ENCODE measurements at places on chromosomes 2 and 18.

- no peak for DNase-seq
These were observed 210.6 kb upstream of the AGAP1 start for GRCh38 chr2:235283246-235283645.

DNA sequence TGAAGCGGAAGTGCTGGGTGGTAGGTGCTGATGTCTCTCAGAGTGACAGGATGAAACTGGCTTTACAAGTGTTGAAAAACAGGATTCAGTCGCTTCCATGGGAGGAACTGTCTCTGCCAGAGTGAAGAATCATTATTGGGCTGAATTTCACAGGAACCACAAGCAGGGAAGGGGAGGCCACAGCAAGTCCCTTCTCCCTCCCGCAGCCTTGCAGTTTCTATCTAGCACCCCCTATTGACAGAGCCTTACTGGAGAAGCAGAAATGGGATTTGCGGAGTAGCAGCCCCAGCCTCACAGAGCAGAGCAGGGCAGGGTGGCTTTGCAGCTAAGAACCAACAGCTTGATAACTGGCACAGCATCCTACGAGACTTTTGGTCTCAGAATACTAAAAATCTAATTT is 33.3 kb upstream of the RMP24 start:
- DNase-seq: no peak

DNA sequence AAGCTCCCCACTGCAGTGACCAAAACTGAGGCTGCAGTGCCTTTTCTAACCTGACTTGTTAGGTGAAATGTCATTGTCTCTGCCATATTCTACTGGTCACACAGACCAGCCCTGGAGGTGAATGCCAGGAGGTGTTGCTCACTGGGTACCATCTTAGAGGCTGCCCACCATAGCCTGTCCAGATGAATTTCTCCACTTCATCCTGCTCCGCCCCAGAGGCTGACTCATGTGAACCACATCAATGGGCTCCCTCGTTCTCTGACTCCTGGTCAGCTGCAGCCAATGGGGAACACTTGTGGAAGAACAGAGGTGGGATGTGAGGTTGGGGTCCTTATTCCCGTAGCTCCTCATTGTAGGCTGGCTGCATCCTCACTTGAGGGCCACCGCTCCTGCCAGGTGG is 3.4 kb upstream of the NARS1 start:
- no peak for DNase-seq

DNA sequence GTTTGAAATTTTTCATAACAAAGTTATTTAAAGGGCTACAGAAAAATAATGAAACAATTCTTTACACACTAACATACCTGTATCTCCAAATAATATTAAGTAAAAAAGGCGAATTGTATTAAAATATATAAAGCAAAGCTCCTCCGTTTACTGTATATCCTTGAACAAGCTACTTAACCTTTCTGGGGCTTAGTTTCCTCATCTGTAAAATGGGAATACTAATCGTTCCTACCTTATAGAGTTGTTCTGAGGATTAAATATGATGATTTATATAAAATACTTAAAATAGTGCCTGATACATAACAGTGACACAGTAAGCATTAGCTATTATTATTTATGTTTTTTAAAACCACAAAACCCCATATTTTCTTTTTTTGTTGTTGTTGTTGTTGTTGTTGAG is 13.3 kb downstream of the SLC25A12 start:
- DNase-seq: no peak

GRCh38 chr18:25825979-25826776 is 264.2 kb downstream of the SS18 start:
- DNase-seq: no peak

GRCh38 chr18:13376841-13377351 is 158.3 kb downstream of the LDLRAD4 start:
- peak; percentile 21 for DNase-seq

- no peak for DNase-seq
These were observed 40.9 kb downstream of the SCN9A start for GRCh38 chr2:166334805-166335204.

GRCh38 chr18:13181765-13182164 is 36.8 kb upstream of the LDLRAD4 start:
- no peak for DNase-seq

DNA sequence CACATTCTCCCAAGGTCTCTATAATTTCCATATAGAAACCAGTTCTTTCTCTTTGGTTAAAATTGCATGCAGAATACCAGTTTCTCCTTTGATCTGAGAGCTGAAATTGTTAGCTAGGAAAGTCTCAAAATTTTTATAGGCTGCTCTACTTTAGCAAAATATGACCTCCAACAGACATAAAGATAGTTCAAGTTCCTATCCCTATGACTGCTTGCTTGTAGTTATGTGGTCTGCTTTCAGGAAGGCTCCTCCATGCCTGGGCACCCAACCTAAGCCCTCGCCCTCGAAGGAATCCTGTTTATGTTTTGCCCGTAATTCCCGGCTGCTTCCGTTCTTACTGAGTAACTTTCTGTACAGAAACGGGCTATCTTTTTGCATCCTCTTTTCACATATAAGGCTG is 28.0 kb upstream of the LTBP1 start:
- DNase-seq: no peak

DNA sequence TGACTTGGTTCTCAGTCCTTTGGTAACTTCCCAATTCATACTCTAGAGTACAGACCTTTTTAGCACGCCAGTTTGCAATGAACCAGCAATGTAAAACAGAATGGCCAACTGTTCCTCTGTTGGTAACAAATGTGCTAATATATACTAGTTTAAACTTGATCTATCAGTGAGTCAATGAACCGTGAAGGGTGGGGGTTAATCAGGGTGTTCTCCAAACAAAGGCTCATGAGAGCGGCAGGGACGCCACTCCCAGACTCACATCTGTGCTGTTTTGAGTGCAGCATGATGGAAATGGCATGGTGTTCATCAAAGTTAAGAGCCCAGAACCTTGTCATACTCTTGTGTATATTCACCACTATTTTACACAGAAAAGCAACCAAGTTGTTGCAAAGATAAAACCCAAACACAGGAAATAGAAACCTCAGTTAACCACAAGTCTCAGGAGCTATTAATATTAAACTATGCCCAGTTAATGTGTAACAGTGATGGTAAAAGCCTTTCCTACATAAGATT is 70.3 kb downstream of the CERKL start:
- no peak for DNase-seq

DNA sequence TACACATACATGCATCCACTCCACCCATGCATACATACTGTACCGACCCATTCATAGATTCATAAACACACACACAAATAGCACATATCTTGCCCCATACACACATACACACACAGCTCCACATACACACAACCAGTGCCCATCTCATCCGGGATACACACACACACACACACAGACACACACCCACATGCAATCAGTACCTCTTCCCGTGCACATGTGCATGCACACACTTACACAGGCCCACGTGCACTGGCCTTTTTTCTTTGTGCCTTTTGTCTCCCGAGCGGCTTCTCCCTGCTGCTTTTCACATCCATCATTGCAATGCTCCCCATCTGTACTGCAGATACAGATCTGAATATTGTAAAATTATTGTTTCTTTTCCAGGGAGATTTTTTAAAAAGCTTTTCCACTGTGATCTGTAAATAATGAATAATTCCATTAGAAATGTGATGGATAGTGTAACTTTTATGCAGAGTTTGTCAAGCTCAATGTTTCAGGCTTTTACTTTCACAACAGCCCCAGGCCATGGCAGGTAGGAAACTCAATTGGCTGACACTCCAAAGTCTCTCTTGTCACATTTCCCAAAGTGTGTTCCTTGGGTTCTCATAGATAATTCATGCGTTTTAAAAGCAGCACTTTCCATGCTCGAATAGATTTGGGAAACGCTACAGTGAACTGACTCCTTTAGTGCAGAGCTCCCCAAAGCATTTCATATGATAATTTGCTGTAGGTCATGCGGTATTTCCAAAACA is 393.5 kb downstream of the CTNNA2 start:
- DNase-seq: no peak

- no peak for DNase-seq
These were observed 2.9 kb upstream of the SEMA4C start for GRCh38 chr2:96872591-96873349.

DNA sequence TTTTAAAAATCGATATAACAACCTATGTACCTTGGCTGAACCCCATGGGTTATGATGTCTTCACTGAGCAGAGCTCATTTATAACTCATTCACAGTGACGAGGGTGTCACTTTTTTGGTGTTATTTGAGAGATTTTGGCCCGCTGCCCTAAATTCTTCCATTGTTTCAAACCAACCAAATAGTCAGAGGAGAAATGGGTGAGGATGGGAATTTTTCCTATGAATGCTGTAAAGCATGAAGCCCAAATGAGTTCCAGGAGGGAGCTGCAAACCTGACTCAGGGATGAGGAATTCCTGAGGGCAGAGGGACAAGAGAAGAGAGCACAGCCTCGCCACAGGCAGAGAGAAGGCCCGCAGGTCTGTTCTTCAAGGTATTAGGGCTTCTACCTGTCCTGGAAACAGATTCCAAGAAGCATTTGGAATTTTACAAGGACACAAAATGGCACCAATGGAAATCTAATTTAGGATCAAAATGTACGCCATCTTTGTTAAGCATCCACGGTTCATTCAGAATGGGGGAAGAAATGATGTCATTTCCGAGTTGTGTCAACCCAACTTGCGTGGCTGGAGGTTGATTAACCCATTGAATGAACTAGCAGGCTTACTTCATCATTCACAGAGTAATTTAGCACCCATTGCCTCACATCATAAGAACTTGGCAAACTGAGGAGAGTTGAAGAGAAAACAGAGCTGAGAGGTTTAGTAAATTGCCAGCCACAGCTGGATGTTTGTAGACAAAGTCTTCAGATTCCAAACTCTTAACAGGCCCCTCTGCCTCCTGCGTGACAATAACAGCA is 133.5 kb downstream of the LAMA3 start:
- DNase-seq: no peak

GRCh38 chr2:188974164-188974563 is at the start of gene COL3A1:
TSS of gene COL3A1 (plus strand) at chr2:188974373. CDS start at chr2:188974490, 117 bp downstream.
- no peak for DNase-seq

DNA sequence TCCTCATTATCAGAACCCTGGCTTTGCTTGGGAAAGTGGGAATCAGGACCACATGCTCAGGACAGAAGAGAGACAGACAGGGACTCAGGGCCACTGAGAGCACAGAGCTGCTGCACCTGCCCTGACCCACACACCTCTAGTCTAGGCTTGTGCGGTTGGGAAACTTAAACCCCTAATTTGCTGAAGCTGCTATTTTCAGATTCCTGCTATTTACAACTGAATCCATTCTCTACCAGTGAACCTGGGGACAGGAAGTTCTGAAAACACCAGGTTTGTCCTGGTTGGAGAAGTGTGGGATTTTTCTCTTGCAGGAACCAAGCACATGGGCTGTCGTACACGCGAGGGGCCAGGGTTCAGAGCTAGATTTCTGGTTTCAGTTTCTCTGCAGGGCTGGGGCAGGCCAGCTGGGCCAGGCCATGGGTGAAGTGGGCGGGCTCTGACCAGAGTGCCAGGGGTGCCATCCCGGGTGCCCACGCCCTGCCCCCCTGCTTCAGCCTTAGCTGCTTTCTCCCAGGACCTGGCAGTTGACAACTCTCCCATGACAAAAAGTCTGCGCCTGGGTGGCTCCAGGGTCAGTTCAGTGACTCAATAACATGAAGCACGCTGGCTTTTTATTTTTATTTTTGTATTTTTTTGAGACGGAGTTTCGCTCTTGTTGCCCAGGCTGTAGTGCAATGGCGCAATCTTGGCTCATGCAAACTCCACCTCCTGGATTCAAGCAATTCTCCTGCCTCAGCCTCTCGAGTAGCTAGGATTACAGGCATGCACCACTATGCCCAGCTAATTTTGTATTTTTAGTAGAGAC is 51.3 kb upstream of the SLC1A4 start:
- DNase-seq: no peak

GRCh38 chr2:168528469-168528868 is 72.4 kb downstream of the CERS6 start:
- no peak for DNase-seq

- no peak for DNase-seq
These were observed 104.4 kb upstream of the STK17B start for GRCh38 chr2:196275646-196276352.

DNA sequence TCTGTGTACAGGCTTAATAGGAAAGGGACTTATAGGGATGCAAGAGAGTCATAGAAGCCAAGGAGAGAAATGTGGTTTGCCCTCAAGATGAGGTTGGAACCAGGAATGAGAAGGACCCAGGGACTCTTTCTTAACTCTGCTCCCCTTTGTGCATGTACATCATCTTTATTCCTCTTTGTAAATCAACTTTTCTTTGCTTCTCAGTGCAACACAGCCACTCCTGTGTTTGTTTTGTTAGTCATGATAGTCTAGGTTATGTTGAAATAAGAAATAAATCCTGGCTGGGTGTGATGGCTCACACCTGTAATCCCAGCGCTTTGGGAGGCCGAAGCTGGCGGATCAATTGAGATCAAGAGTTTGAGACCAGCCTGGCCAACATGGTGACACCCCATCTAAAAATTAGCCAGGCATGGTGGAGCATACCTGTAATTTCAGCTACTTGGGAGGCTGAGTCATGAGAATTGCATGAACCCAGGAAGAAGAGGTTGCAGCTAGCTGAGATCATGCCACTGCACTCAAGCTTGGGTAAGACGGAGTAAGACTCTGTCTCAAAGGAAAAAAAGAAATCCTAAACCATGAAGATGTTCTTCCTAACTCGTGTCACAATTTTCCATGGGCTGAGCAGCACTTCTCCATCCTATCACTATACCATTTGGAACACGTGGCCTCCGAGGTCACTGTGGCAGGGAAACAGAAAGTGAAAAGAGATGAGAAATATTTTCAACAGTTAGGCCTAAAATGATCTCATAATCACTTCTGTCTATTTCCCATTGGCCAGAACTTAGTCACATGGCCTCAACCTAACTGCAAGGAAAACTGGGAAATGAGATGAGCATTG is 73.0 kb upstream of the TMEM17 start:
- DNase-seq: no peak

DNA sequence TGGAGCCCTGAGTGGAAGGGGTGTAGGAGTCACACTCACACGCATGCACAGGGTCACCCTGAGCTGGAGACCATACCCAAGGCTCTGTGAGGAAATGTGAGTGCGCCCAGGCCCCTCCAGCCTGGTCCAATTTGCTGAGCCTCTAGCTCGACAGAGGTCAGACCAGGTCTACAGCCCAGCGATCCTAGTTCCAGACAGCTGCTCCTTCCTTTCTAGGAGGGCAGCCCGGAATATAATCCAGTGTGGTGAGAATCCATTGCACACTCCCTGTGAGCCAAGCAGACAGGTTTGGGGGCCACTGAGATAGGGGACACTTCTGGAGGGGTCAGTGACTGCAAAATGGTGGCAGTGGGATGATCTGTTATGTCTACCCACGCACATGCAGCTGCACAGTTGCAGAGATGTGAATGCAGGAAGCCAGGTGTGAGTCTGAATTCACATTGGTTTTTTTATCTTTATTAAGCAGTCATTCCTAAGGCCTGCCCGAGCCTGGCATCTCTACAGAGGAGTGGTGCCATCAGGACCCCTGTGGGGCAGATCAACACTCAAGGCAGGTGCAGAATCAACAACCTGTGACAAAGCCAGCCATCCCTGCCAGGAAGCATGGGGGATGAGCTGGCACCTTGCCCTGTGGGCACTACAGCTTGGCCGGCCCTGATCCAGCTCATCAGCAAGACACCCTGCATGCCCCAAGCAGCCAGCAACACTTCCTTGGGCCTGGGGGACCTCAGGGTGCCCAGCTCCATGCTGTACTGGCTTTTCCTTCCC is at the start of gene GPR148:
Gene GPR148, plus strand, starts transcription at position 522 of the 768 bp plus-strand sequence. Its CDS starts 82 bp downstream, at position 604.
- no peak for DNase-seq

Measured in stimulated activated CD8-positive, alpha-beta memory T cell treated with anti-CD3 and anti-CD28 coated beads, Interleukin-7, amount 100 ng/mL, for 1 hour (primary cell).